ENCODE measurements at places on chromosomes 11 and 22.

GRCh38 chr22:35399114-35399677, 744 bp upstream of the MCM5 start:
- no peak for DNase-seq

GRCh38 chr11:130620548-130620947, 172.1 kb downstream of the ADAMTS15 start:
- no peak for DNase-seq

- DNase-seq, result no peak
These were observed 565.2 kb downstream of the BUD13 start for GRCh38 chr11:116207421-116208141.

DNA sequence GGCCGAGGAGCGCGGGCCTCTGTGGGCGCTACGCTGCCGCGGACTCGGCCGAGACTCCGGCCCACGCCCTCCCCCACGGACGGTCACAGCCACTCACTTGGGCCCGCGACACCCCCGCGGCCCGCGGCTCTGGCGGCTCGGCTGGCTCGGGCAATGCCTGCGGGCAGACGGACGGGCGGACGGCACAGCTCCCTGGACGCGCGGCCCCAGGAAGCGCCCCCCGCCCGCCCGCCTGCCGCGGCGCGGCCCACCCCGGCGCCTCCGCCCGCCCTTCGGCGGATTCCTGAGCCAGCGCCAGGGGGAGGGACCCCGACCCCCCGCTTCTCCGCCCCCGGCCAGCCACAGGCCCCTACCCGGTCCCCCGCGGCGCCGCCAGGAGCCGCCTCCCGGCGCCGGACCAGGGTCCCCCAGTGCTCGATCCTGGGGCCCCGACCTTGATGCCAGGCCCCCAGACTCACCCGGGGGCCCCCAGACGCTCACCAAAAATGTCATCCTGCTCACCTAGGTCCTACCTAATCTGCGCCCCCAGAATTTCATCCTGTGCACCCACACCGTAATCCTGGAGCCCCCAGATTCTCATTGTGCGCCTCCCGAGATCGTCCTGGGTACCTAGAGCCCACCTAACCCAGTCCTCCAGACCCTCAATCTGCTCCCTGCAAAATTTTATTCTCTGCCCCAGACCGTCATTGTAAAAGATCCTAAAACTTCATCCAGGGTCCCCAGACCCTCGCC, at the start of gene EFEMP2:
Gene EFEMP2 (minus strand): TSS at position 215 of the 732 bp plus-strand sequence. CDS start 446 bp downstream, outside the sequence.
- DNase-seq, result no peak

DNA sequence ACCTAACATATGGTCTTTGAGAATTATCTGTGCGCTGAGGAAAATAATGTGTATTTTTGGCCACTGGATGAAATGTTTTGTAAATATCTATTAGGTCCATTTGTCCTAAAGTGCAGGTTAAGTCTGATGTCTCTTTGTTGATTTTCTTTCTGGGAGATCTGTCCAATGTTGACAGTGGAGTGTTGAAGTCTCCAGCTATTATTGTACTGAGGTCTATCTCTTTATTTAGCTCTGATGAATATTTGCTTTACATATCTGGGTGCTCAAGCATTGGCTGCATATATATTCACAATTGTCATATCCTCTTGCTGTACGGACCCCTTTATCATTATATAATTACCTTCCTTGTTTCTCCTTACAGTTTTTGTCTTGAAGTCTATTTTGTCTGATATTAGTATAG, 833.8 kb downstream of the DLG2 start:
- no peak for DNase-seq

DNA sequence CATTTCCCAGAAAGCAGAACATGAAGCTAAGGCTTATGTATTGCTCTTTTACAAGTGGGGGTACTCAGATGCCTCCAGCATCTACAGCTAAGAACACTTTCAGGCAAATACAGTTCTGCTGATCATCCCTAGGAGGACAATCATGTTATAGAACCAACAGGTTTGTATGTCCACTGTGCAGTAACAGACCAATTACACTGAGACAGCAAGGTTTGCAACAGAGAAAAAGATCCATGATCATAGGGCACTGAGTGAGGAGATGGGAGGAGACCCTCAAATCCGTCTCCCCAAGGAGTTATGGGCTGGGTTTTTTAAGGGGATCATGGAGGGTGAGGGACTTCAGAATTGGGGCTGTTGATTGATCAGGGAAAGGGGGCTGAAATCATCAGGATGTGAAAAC, 39.1 kb upstream of the GRK3 start:
- DNase-seq, result no peak

DNA sequence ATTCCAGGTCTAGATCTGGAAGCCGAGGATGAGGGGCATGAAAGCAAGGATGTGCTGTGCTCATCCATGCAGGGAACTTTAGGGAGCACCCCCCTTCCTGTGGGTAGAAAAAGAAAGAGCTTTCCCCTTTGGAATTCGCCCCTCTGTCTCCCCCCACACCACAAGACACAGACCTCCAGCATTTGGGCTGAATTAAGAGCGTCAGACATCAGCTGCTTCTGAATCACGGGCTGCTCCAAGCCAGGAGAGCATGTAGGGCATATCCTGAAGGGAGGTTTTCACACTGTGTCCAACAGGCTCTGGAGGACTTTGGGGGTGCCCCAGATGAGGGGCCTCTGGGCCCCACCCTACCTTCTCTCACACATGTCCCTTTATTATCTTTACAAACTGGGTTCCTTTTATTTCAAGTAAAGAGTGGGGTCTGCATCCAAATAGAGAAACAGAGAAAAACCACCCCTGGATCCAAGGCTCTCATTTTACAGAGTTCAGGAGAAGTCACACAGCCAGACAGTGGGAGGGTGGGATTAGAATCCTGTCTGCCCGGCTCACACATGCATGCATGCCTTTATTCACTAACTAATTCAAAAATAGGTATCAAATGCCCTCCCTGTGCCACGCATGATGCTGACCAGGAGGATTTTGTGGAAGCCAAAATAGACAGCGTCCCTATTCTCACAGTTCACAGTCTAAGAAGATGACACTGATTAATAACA, 52.8 kb downstream of the LRRC32 start:
- DNase-seq, result no peak

DNA sequence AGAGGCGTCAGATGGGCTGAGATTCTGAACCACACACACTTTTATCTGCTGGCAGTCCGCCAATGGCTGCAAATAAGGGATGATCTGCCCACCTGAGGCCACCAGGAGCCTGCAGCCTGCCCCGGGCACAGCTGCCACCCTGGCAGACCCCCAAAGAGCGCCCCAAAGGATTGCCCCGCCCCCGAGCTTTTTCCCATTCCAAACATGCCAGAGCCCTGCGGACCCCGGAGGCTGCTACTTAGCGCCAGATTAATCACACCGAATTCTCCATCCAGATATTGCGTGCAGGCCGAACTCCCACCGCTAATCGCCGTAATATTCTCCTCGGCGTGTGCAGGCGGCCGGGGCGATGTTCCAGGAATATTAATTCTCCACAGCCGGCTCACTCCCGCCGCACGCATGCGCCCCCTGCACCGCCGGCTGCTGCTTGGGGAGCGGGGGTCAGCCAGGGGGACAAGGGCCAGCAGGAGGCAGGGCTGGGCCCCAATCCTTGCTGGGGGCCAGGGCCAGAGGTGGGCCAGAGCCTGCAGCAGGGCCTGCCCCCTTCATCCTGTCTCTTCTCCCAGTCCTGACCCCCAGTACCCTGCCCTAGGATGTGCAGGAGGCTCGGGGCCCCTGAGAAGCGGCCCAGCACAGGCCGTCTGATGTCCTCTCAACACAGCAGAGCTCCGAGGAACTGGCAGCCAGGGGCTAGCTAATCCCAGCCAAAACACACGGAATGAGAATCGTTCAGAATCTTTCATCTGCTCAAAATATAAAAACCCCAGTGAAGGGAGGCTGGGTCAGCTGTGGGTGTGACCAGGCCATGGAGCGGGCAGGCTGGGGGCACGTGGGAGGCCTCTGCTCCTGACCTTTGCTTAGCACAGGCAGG, 19.5 kb upstream of the TCF20 start:
- no peak for DNase-seq

DNA sequence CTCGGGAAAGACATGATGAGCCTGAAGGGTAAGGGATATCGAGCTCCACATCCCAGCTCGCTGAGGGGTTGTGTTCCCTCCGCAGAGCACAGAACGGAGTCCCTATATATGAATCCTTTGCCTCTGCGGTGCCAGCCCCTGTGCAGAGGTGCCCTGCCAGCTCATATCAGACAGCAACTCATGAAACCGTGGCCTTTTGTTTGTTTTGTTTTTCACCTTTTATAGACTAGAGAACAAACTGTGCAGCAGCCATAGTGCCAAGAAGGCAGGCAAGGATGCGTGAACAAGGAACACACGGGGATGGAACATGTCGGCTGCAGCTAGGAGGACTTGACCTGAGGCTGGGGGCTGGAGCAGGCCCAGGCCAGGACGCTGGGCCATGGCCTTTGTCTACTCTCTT, 109.8 kb downstream of the PKNOX2 start:
- DNase-seq, result no peak

DNA sequence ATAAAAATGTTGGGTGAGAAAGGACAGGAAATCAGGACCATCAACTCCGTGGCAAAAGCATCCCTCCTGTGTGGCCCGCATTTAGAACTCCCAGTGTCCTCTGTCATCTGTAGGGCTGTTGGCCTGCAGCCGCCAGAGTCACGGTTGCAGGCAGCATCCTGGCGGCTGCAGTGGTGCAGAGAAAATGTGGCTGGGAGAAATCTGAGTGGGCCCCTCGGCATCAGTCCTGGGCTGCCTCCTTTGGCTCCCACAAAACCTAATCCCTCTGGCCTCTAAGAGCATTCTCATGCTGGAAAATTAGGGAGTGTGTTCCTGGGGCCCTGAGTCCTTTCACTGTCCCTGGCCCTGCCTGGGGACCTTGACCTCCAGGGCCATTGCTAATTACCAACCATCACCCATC, 121.9 kb downstream of the WT1 start:
- DNase-seq, result no peak

- DNase-seq, result peak; percentile 73
These were observed 28.3 kb downstream of the SERHL2 start for GRCh38 chr22:42581762-42582716.

DNA sequence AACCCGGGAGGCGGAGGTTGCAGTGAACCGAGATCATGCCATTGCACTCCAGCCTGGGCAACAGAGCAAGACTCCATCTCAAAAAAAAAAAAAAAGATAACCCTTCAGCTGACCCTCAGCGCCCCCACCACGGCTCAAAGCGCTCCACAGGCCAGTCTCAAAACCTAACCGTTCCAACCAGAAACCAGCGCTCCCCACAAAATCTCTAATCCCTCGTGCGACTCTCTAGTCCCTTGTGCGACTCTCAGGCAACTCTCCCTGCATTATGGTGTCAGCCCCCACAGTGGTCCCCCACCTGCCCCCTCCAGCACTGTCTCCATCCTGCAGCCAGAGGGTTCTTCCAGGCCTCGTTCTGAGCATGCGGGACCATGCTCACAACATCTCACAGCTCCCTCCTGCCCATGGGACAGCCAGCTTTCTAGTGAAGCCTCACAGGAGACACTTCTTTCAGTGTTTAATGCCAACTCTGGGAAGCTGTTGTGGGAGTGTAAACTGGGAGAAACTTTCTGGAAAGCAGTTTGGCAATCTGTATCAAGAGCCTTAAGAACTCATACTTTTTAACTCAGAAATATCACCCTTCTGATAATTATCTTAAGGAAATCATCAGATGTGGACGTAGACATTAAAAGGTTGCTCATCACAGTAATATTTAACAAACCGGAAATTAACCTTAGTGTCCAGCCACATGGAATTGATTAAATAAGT, 4.2 kb upstream of the RASGRP2 start:
- DNase-seq, result no peak

DNA sequence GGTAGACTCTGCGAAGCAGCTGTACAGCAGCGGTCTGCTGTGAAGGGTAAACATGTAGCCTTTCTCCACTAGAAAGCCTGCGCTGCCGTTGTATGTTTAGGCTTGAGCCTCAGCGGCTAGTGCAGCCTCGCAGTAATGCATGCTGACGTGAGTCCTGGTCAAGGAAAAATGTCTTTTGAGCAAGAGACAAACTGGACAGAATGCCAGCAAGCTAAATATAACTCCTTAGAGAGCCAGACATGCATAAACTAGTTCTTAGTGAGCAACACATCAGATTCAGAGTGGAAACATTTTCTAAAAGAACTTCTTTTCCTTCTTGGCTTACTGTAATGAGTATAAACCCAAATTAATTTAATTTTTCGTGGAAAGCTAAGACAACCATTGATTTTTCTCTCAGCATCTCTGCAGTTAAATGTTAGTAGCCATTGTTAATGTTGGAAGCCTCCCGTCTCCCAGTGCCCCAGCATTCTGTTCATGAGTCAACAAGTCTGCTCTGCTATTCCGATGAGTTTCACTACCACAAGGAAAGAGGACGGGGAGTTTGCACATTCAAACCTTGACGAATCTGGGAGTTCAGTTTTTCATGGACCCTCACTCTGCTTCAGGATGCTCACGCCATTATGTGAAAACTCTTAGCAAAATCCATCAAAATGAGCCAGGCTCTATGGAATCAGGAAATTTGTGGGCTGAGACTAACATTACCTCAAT, 51.4 kb downstream of the JAM3 start:
- DNase-seq, result no peak

DNA sequence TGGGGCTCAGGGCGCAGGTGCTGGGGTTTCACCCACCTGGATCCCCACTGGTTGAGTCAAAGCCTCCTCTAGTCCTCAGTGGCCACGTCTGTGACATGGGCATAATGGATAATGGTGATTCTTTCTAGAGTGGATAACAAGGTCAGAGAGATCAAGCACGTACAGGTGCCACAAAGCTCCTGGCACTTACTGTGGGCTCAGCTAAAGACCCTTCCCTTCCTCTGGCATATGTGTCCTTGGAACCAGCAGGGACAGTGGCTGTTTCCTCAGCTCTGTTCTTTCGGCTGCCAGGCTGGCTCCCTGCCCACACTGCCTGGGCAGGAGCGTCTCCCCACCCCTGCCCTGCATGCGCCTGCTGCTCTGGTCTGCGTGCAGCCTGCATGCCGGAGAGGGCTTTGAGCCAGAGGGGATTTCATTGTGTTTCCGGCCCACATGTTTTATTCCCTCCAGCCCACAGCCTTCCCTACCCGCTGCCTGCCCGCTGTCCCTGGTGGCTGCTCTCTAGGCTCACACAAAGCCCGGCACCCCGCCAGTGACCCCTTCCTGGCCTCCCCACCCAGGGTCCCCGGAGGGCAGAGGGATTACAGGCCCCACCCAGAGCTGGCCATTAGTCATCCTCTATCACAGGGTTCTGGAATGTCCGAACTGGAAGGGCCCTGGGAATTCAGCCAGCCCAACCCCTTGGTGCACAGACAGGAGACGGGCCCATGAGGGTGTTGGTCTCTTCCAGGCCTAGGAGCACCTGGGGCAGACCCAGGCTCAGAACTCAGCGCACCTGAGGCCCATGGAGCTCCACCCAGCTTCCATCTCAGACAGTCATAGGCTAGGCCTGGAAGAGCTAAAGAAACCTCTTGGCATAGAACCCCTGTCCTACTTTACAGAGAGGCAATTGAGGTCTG, 55.3 kb upstream of the GCAT start:
- DNase-seq, result no peak

GRCh38 chr11:92687724-92688123, 281.7 kb upstream of the MTNR1B start:
- DNase-seq, result no peak

GRCh38 chr11:74749127-74749964, 697 bp downstream of the RNF169 start:
- DNase-seq, result peak; percentile 23

GRCh38 chr11:76700177-76701100, 29.9 kb upstream of the LRRC32 start:
- no peak for DNase-seq

- DNase-seq, result no peak
These were observed 25.9 kb upstream of the TP53I11 start for GRCh38 chr11:44976576-44976975.

- DNase-seq, result no peak
These were observed 24.6 kb upstream of the WNT7B start for GRCh38 chr22:46001426-46002106.

GRCh38 chr11:112878033-112878601, 83.1 kb upstream of the NCAM1 start:
- no peak for DNase-seq
